Panc1 (cell line): ENCODE measurements at places on chromosomes 2 and 18.

- no peak for DNase-seq
Observed at GRCh38 chr18:8944871-8945245, 157.6 kb upstream of the NDUFV2 start.

GRCh38 chr2:38155-38554, 8.2 kb downstream of the FAM110C start:
- peak; percentile 24 for DNase-seq

- DNase-seq, result no peak
Observed at GRCh38 chr18:37578886-37579513, 13.4 kb upstream of the CELF4 start.

- DNase-seq, result no peak
Observed at GRCh38 chr18:30730915-30731314, 311.6 kb downstream of the DSC3 start.

GRCh38 chr2:35929551-35929950, 426.0 kb upstream of the CRIM1 start:
- no peak for DNase-seq

DNA sequence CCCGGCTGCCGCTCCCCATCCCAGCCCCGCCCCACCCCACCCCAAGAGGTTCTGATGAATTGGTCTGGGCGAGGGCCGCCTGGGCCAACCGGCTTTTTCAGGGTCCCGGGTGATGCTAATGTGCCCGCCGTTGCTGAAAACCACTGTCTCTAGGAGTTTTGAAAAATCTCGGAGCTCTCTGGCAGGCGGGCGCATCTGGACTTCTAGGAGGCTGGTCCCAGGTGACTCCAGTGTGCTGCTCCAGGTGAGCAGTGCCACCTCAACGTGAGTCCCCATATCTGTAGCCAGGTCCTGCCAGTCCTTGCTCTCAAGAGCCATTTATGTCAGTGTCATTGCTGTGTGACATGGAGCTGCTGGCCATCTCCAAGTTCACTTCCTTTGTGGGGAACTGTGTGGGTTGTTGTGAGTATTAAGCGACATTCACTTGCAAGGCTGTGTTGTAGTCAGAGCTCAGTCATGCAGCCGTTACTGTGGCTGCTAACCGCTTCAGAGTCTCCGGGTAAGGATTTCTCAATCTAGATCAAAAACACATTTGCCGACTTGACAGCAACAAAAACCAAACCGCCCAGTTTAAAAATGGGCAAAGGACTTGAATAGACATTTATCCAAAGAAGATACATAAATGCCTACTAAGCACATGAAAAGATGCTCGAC, at the start of gene RFX8:
RFX8 (minus strand) TSS at position 382 of the 654 bp plus-strand sequence. CDS start 8,264 bp downstream, outside the sequence.
- no peak for DNase-seq

DNA sequence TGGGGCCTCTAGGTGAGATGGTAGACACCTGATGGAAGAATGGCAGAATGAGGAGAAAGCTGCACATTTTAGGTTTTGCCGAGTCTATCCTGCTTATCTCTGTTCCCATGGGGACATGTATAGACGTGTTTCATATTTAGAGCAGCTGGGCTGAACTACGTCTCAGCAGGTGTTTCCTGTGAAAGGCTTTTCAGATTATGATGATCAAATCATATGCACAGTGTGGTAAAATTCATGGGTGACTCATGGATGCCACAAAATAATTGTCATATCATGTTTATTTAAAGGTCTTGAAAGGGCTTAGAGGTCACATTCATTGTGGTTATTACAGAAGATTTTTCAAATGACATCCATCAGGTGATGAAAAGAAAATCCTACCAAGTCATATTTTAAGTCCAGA, 90.5 kb downstream of the ICOS start:
- DNase-seq, result no peak

DNA sequence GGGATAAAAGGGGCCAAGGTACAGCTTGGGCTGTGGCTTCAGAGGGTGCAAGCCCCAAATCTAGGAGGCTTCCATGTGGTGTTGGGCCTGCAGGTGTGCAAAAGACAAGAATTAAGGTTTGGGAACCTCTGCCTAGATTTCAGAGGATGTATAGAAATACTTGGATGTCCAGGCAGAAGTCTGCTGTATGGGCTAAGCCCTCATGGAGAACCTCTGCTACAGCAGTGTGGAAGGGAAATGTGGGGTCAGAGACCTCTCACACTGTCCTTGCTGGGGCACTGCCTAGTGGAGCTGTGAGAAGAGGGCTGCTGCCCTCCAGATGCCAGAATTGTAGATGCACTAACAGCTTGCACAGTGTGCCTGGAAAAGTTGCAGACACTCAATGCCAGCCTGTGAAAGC, 880.6 kb upstream of the ID2 start:
- no peak for DNase-seq

DNA sequence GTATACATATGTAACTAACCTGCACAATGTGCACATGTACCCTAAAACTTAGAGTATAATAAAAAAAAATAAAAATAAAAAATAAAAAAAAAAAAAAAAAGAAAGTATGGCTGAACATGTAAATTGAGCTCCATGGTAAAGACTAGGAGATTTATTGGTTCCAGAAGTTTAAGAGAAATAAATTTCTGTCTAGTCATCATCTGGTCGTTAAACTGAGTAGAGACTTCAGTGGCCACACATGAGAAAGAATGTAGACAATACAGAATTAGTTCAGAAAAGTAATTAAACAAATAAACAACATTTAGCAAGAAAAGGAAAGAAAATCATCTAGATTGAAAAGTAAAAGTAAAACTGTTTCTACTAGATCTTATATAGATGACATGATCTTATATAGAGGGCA, 12.4 kb upstream of the KCNE4 start:
- DNase-seq, result no peak

GRCh38 chr2:176454893-176455815, 185.9 kb downstream of the MTX2 start:
- peak; percentile 55 for DNase-seq
